ENCODE measurements at places on chromosomes 1 and 21.

DNA sequence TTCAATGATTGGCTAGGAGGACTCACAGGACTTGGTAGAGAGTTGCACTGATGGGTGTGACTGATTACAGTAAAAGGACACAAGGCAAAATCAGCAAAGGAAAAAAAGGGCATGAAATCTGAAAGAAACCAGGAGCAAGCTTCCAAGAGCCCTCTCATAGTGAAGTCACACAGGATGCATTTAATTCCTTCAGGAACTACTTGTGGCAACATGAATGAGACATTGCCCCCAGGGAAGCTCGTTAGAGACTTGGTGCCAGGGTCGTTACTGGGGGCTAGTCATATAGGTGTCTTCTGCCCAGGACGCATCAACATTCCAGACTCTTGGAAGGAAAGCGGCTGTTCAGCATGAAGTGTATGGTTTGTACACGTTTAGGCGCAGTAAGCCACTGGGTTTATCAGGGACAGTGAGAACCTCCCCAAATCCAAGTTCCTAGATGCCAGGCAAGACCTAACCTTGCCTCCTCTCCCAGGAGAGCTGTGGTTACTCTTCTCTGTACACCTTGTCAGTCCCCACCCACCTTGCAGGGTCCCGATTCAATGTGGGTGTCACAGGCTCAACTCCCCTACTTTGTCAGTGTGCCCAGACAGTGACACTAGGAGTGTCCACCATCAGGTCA, 26.0 kb upstream of the C2CD2 start:
- DNase-seq: no peak

- DNase-seq: no peak
These were observed 23.2 kb upstream of the CACYBP start for GRCh38 chr1:174976436-174977108.

DNA sequence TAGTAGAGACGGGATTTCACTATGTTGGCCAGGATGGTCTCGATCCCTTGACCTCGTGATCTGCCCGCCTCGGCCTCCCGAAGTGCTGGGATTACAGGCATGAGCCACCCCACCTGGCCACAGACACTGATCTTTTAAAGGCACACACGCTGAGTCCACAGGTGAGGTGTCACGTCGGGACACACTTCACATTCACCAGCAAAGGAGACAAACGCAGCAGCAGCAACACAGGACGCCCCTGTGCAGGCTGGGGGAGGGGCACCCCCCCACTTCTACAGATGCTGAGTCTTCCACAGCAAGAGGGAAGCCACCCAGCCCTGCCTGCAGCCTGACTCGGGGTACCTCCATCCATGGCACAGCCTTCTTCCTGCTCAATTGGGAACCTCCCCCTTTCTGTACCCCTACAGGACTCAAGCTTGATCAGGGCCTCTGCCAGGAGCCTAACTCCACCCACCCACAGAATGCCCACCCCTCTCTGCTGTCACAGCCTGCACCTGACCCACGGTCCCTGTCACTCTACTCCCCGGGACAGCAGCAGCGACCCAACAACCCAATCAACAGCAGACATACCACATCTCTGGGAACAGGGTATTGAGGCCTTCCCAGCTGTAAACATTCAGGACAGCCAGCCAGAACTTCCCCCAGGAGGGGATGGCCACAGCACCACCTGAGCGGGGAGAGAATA, 9.5 kb downstream of the LSS start:
- no peak for DNase-seq

DNA sequence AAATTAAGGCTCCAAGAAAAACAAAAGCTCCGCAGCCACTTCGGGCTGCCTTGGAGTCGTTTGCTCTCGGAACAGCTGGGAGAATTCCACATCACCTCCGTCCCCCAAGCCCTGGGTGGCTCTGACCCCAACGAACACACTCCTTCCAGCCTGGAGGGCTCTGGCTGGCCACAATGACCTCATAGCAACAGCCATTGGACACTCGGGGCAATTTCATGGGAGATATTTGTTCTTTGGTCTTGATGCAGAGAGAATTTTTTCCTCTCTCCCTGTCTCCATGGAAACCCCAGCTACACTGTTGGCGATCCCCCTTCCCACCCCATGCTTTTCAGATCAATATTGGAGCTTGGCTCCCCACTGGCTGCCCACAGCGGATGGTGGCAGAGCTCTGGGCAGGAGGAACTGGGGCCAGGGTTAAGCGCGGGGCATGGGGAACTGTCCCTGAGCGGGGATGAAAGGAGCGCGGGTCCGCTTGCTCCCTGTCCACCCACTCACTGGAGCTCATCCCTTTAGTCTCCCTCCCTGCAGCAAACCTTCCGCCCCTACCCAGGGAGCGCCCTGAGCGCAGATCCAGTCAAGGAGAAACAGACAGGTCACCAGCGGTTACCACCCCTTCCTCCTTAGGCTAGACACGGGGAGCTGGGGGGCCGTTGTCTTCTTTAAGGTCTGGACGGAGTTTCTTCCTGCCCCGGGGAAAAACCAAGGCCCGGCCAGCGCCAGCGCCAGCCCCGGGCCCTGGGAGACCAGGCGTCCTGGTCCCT, 1.2 kb downstream of the WNT4 start:
- DNase-seq: no peak

- DNase-seq: no peak
These were observed 36.1 kb upstream of the PLPPR4 start for GRCh38 chr1:99228153-99228552.

- DNase-seq: no peak
These were observed 33.7 kb upstream of the NEK7 start for GRCh38 chr1:198123133-198123532.

- DNase-seq: no peak
These were observed at the start of gene HAPLN2 for GRCh38 chr1:156618853-156619581. Gene HAPLN2, plus strand, starts transcription at chr1:156619415. Its CDS starts 4,076 bp downstream, at chr1:156623491.

GRCh38 chr1:30654188-30654587, 69.2 kb downstream of the MATN1 start:
- DNase-seq: no peak

DNA sequence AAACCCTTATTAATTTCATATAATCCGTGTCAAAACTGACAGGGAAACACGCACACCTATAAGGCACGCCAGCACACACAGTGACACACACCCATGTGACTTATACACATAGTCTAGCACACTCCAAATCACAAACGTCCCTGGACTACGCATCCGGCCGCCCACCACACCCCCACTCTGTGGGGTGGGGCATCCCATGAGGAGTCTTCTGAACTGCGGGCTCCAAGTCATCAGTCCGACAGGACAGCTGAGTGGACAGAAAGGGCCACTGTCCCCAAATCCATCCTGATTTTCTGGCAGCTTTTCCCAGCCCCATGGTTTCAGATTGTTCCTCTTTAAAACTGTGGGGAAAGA, 829 bp downstream of the PEA15 start:
- no peak for DNase-seq

GRCh38 chr1:185487026-185487425, 170.0 kb upstream of the IVNS1ABP start:
- DNase-seq: no peak

- DNase-seq: no peak
These were observed 61.0 kb upstream of the CSF1 start for GRCh38 chr1:109849655-109850054.

GRCh38 chr1:230818367-230818766, 50.0 kb downstream of the C1orf198 start:
- no peak for DNase-seq

GRCh38 chr1:17335821-17336710, 28.1 kb downstream of the PADI4 start:
- DNase-seq: peak; percentile 25

DNA sequence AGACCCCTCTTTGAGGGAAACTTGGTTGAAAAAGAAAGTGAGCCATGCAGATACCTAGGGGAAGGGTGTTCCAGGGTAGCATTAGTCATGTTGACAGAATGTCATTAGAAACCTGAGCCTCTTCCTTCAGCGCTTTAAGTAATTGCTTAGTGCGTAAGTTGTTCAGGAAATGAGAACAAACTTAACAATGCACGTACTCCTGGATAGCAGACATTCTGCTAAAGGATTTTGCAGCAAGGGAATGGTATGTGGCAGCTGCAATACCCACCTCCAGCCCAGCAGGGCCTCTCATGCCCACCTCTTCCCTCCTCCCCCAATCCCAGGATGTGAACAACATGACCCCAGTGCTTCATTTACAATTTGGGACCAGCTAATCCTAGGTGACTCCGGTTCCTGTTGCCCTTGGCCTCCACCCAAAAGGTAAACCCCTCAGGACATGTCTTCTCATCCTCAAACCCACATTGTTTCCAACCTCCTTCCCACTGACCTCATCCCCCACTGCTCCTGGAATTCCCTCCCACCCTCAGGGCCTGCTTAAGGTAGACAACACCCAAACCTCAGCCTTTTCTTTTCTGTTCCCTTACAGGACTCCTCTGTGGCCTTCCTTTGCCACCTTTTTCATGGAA, 98.0 kb upstream of the BCAR3 start:
- no peak for DNase-seq

GRCh38 chr1:187692799-187693198, 864.0 kb downstream of the PLA2G4A start:
- no peak for DNase-seq

GRCh38 chr1:154557248-154557938, 1.1 kb downstream of the UBE2Q1 start:
- no peak for DNase-seq

- DNase-seq: no peak
These were observed 29.4 kb downstream of the TMPRSS2 start for GRCh38 chr21:41478319-41479177.
